ENCODE measurements at places on chromosomes 4 and X. TPM values are rescaled to one million over a fixed set of nuclear protein-coding genes. Genes with fewer than 3 reads are reported as not detected.

DNA sequence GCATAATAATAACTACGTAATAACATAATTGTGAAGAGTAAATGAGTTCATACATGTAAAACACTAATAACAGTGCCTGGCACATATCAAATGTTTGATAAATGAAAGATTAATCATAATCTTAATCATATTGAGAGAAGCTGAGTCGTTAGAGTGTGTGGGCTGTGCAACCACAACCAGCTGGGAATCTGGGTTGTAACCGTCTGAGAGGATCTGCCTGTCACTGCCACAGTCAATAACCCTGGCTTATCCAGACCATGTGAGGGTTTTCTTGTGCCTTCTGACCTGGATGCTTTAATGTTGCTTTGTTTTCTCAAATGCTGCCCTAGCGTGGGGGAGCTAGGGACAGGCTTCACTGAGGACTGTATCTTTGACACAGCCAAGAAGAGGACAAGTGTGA is 73.9 kb downstream of the TRPC5 start:
- H3K27ac ChIP-seq = no peak overlapping the region
- no peak overlapping the region for H3K4me3 ChIP-seq
- H3K36me3 ChIP-seq = no peaks in the 10 kb centered on the region
- H3K4me1 ChIP-seq = no peaks in the 10 kb centered on the region
- DNase-seq = no peak

DNA sequence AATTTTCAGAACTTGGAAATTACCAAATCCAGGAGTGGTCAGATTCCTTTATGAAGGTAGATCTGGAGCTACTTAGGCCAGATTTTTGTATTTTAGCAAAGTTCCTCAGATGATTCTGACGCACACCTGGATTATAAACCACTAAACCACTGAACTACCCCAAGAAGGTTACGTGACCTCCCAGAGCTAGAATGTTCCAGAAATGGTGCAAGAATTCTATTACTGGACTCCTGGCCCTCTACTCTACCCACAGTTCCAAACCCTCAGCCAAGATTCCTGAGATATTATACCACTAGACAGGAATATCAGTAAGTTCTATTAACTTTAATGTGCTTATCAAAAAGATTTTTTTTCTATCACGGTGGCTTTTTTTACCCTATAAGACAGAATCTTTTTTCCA is 67.1 kb downstream of the ABCG2 start:
- H3K27me3 ChIP-seq = no peaks in the 10 kb centered on the region
- no peaks in the 10 kb centered on the region for H3K4me1 ChIP-seq
- no peak for DNase-seq
- H3K27ac ChIP-seq = no peak overlapping the region
- H3K4me3 ChIP-seq = no peak overlapping the region
- no peaks in the 10 kb centered on the region for H3K36me3 ChIP-seq

- no peaks in the 10 kb centered on the region for H3K4me1 ChIP-seq
- no peak for DNase-seq
- no peaks in the 10 kb centered on the region for H3K36me3 ChIP-seq
- no peak overlapping the region for H3K4me3 ChIP-seq
- no peaks in the 10 kb centered on the region for H3K27me3 ChIP-seq
- H3K27ac ChIP-seq = no peak overlapping the region
Observed at GRCh38 chr4:178599521-178599920, 1157.3 kb upstream of the AGA start.

BRS3 gene
- total RNA-seq = not detected

- no peak overlapping the region for H3K4me3 ChIP-seq
- peaks cover 8% of the 10 kb centered on the region for H3K36me3 ChIP-seq
- no peak overlapping the region for H3K27ac ChIP-seq
- H3K27me3 ChIP-seq = no peaks in the 10 kb centered on the region
- DNase-seq = no peak
- peaks cover 2% of the 10 kb centered on the region for H3K4me1 ChIP-seq
Observed at GRCh38 chr4:30903502-30904214, 183.5 kb downstream of the PCDH7 start.

DNA sequence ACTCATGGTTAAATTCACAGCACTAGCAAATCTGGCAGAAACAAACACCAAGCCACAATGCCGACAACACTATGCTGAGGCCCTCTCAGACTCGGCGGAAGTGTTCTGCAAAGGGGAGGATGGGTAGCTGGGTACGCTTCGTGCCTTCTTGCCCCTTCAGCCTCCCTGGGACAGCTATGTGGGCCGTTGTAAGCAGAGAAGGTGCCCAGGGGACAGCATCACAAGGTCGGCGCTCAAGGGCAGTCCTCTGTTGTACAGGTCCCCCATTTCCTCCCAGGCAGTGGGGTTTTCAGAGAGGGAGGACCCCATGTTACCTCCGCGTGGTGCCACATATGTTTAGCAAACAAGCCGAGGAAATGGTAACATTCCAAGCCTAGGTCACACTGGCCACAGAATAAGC is 173.6 kb downstream of the AFAP1 start:
- H3K27me3 ChIP-seq = no peaks in the 10 kb centered on the region
- H3K36me3 ChIP-seq = no peaks in the 10 kb centered on the region
- H3K4me1 ChIP-seq = no peaks in the 10 kb centered on the region
- no peak overlapping the region for H3K4me3 ChIP-seq
- DNase-seq = no peak

RAB40A gene
- not detected for total RNA-seq

DNA sequence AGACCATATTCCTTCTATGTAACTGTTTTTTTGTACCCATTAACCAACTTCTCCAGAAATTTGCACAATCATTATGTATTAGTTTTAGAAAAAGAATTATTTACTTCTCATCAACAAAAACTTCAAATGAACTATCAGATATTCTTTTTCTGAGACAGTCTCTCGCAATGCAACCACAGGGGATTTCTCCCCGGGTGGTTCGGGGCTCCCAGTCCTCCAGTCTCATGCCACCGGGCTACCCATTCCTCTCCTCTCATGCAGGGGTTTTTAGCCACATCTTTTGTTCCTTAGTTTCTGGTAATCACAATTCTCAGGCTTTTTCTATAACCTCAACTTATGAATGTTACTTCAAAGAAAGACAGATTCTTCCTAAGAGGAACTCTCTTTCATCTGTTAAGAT is 46.6 kb upstream of the CLNK start:
- H3K27ac ChIP-seq = no peak overlapping the region
- no peaks in the 10 kb centered on the region for H3K4me1 ChIP-seq
- no peak overlapping the region for H3K4me3 ChIP-seq

CCDC158 gene
- 0.09 TPM for total RNA-seq

QDPR gene
- total RNA-seq = 24.4 TPM

DNA sequence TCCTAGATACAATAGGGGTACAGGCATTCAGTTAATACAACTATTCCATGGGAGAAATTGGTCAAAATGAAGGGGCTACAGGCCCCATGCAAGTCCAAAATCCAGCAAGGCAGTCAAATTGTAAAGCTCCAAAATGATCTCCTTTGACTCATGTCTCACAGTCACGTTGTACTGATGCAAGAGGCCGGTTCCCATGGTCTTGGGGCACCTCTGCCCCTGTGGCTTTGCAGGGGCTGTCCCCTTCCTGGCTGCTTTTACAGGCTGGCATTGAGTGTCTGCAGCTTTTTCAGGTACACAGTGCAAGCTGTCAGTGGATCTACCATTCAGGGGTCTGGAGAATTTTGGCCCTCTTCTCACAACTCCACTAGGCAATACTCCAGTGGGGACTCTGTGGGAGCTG is 12.5 kb upstream of the ASIC5 start:
- H3K27ac ChIP-seq = no peak overlapping the region
- no peaks in the 10 kb centered on the region for H3K27me3 ChIP-seq
- H3K4me3 ChIP-seq = no peak overlapping the region
- no peaks in the 10 kb centered on the region for H3K4me1 ChIP-seq

DNA sequence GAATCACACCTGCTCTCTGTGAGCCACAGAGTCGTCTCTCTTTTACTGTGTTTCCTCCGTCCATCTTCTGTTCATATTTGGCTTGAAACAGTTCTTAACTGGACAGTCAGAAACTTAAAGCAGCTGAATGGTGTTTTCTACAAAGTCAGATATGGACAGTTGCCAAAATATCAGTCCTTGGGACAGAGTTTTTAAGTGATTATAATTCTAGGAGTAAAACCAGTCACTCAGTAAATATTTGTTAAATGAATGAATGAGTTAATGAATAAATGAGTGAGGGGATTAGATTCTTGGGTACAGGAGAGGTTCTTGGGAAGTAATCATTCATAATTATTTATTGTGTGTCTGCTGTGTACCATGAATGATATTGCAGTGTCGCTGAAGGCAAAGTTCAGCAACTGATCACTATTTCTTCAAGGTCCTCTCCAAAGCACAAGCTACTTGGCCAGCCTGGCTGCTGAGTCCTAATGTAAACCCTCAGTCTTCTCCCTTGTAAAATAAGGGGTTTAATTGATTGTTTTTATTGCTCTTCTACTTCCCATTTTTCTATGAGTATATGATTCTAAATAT is 5.5 kb upstream of the SCRG1 start:
- no peaks in the 10 kb centered on the region for H3K27me3 ChIP-seq
- no peaks in the 10 kb centered on the region for H3K4me1 ChIP-seq
- H3K36me3 ChIP-seq = no peaks in the 10 kb centered on the region
- no peak overlapping the region for H3K27ac ChIP-seq

DNA sequence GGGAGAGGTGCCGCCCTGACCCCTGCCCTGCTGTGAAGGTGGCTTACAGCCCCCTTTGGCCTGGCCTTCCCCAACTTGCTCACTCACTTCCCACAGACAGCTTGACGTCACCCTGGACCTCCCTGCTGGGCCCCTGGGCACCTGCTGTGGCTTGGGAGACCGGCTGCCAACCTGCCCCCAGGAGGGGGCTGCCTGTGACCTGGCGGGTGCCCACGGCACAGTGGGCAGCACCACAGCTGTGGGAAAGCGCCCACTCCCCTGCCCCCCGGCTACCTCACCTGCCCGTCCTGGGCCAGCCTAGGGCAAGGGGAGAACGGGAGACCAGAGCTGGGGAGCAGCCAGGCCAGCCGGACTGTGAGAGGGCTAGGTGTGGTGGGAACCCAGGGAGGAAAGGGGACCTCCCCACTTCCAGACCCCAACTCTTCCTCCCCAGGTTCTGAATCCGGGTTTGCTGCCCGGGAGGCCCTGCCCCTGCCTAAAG is 2.4 kb upstream of the ZFP92 start:
- peaks cover 7% of the 10 kb centered on the region for H3K27me3 ChIP-seq
- DNase-seq = no peak
- H3K27ac ChIP-seq = no peak overlapping the region
- 0 out of 2 replicates have a peak, but pooled peaks cover 10% of the 10 kb centered on the region for H3K36me3 ChIP-seq

S100G gene
- not detected for total RNA-seq

- H3K4me3 ChIP-seq = no peak overlapping the region
- H3K4me1 ChIP-seq = no peaks in the 10 kb centered on the region
- peaks cover 11% of the 10 kb centered on the region for H3K36me3 ChIP-seq
- no peaks in the 10 kb centered on the region for H3K27me3 ChIP-seq
Observed at GRCh38 chr4:57726154-57726553, 616.0 kb upstream of the IGFBP7 start.

DNA sequence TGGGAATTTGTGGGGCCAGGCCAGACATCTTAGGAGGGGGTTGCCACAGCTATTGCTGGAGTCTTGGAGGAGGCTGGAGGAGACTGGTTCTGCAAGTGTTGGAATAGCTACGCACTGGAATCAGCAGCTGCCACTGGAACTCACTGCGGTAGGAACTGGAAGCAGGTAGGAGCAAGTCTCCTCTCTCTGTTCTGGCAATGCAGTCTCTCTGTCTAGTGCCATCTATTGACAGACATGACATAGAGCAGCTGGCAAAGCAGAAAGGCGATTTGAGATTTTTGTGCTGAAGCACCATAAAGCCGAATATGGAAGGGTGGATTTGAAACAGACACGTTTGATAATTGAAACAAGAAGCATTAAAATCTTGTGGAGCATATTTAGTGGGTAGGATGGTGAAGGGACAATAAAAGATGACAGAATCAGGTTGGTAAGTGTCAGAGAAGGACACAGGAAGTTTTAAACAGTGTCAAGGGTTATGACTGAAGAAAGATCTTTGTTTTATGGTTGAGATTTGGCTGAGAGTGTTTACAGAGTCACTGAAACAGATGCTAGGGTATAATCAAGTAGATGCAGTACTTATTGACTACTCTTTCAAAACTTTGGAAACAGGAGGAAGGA is 23.5 kb upstream of the SYNPO2 start:
- H3K27me3 ChIP-seq = no peaks in the 10 kb centered on the region
- H3K27ac ChIP-seq = no peak overlapping the region
- H3K4me3 ChIP-seq = no peak overlapping the region
- H3K4me1 ChIP-seq = peaks cover 4% of the 10 kb centered on the region

SRPX2 gene
- total RNA-seq = not detected

DNA sequence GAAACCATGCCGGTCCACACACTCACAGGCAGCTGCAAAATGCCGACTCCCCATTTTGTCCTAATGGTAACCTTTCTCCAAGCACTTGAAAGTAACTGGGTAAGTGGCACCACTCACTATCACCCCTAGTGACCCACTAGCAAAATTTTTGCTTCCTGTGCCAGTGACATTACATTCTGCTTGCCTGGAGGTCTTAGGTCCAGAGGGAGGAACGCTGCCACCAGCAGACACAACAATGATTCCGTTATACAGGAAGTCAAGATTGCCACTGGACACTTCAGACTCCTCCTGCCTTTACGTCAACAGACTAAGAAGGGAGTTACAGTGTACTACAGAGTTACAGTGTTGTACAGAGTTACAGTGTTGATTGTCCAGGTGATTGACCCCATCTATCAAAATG is 11.8 kb upstream of the TMEM192 start:
- no peaks in the 10 kb centered on the region for H3K36me3 ChIP-seq
- H3K27ac ChIP-seq = no peak overlapping the region
- no peak overlapping the region for H3K4me3 ChIP-seq
- H3K4me1 ChIP-seq = no peaks in the 10 kb centered on the region
- DNase-seq = no peak
- H3K27me3 ChIP-seq = no peaks in the 10 kb centered on the region

DNA sequence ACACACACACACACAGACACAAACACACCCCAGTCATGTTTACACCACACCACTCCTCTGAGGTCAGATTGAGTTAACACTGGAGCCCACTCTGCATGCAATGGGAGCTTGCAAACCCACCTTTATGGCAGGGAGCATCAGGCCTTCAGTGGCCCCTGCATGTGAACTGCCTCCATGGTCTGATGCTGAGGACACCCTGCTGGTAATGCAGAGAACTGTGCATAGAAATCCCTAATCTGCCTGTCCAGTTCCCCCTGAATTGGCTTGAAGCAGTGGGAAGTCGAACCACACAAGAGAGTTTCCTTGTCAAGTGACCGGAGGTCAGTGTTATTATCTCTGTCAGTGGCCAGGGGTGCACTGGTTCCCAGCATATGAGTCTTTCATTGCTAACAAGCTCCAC is 59.8 kb downstream of the ANOS1 start:
- H3K36me3 ChIP-seq = peaks cover 4% of the 10 kb centered on the region
- no peak overlapping the region for H3K27ac ChIP-seq
- no peaks in the 10 kb centered on the region for H3K27me3 ChIP-seq
- DNase-seq = no peak

TMPRSS11D gene
- total RNA-seq = not detected

GRCh38 chr4:153825691-153826090 is 36.8 kb upstream of the SFRP2 start:
- H3K36me3 ChIP-seq = peaks cover 2% of the 10 kb centered on the region
- no peaks in the 10 kb centered on the region for H3K27me3 ChIP-seq
- no peaks in the 10 kb centered on the region for H3K4me1 ChIP-seq

DDX53 gene
- not detected for total RNA-seq

GRCh38 chrX:72715546-72715945 is 1.4 kb upstream of the PHKA1 start:
- no peak overlapping the region for H3K27ac ChIP-seq
- DNase-seq = no peak
- H3K36me3 ChIP-seq = peaks cover 11% of the 10 kb centered on the region

ATP1B4 gene
- total RNA-seq = not detected

TSPAN7 gene
- total RNA-seq = 3.5 TPM

All from H9 (cell line).